ENCODE measurements at places on chromosomes 6 and 20. TPM values are rescaled to one million over a fixed set of nuclear protein-coding genes. Genes with fewer than 3 reads are reported as not detected.
A peak's percentile ranks its signal among the peaks of the same experiment; 100 is the strongest.

Gene SLC35F1
- total RNA-seq = not detected

- no peak for DNase-seq
Observed at GRCh38 chr20:53800883-53801604, 207.4 kb upstream of the ZNF217 start.

GRCh38 chr6:2658788-2659187, 91.9 kb downstream of the MYLK4 start:
- peak; percentile 41 for DNase-seq

GRCh38 chr6:86016567-86016966, 373.9 kb upstream of the SYNCRIP start:
- no peak for DNase-seq

- DNase-seq = no peak
Observed at GRCh38 chr6:25927178-25927577, 3.3 kb downstream of the SLC17A2 start.

- no peak for DNase-seq
Observed at GRCh38 chr6:44896701-44897100, 431.4 kb upstream of the RUNX2 start.

GRCh38 chr6:25866011-25866410, 8.0 kb downstream of the SLC17A3 start:
- DNase-seq = peak; percentile 52

DNA sequence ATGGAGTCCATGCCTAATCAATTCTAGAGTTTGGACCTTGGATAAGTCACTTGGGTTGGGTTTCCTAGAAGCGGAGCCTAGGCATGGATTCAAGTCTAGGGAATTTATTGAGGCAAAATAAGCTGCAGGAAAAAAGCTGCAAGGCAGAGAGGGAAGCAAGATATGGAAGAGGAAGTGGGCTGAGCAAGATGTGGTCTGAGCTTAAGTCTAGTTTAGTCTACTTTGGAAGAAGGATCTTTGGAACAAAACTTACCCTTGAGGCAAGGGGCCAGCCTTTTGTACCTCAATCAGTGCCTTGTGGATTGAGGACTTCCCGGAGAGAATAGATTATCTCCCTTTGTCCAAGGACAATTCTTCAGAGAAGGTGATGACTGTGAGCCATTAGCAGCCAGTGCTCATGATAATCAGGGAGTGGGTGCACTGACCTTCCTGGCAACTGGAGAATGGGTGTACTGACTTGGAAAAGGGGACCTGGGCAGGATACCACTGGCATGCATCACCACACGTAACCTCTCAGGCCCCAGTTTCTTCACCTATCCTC, 10.9 kb downstream of the ZSCAN9 start:
- DNase-seq = no peak

Gene DEFB132
- not detected for total RNA-seq

Gene SNAP25
- total RNA-seq = not detected

Gene B3GAT2
- not detected for total RNA-seq

Gene CALHM6
- total RNA-seq = not detected

Gene SLC4A11
- 46.1 TPM for total RNA-seq

GRCh38 chr20:16444057-16444777, 129.0 kb downstream of the KIF16B start:
- DNase-seq = no peak

DNA sequence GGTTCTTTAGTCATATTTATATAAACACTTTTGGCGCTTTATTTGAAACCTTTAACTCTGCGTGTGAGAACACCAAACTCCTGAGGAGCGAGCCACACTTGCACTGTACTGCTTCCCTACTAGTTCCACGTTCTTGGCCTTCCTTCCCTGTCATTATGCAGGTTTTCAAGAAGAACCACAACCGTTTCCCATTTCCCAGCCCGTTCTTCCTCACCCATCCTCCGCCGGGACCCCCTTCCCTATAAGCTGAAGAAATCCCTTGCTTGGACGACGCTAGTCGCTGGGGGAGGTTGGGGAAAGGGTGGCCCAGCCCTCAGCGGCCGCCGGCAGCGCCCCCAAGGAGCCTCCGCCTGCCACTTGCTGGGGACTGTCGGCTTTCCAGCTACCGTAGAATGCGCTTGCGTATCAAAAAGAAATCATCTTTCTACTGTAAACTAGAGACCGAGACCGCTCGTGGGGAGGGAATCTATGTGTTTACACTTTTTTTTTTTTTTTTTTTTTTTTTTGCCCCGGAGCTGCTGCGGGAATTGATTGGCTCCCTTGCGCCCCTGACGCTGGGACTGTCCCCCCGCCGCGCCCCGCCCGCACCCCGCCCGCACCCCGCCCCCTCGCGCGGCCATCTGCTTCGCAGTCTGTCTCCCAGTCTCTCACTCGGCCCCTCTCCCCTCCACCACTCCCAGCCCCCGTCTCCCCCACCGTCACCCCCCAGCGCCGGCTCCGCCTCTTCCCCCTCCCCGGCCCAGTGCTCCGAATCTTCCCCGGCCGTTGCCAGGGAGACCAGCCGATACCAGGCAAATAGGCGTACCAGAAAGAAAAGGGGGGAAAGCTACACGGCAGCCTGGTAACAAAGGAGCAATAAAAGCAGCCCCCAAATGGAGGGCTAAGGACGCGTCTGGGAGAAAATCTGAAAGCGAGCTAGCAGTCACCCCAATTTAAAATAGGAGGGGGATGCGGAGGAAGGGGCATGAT, 2.3 kb upstream of the MARCKS start:
- peak; percentile 68 for DNase-seq

DNA sequence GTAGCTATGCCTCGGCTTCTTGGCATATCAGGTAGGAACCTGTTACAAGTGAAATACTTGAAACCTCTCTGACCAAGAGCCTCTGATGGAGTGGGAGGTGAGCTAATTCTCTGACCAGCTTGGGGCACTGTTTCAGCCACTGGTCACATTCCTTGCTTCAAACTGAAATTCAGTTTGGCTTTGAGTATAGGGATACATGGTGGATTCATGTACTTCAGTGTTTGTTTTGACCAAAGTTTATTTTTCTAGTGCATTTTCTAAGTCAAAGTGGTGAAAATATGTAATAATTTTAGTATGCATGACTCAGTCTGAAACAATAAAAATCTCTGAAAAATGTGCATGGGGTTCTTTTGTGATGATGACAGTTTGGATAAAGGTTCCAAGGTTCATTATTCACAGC, 18.6 kb downstream of the TTPAL start:
- DNase-seq = no peak

- no peak for DNase-seq
Observed at GRCh38 chr20:49380337-49380780, 102.1 kb downstream of the KCNB1 start.

DNA sequence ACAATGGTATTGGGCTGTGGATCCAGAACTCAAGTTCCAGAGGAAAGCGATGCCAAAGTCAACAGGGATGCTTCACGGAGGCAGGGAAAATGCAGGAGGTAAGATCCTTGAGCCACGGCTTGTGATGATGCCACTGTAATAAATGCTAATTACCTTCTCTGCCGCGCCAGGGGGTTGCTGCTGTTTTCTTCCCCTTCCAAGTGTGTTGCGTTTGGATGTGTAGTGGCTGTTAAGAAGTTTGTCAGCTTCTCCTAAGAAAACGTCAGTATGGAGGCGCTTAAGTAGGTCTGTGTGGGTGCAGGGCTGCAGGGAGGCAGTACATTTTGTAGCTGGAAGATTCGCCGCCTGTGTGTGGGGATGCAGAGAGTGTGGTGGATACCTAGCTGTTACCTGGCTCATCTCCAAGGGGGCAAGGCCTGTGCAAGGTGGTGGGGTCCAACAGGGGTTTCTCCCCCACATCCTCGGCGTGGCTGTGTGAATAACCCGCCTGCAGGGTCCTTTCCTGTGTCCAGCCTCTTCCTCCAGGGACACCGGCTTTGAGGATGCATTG, 318.7 kb downstream of the CDH4 start:
- no peak for DNase-seq

DNA sequence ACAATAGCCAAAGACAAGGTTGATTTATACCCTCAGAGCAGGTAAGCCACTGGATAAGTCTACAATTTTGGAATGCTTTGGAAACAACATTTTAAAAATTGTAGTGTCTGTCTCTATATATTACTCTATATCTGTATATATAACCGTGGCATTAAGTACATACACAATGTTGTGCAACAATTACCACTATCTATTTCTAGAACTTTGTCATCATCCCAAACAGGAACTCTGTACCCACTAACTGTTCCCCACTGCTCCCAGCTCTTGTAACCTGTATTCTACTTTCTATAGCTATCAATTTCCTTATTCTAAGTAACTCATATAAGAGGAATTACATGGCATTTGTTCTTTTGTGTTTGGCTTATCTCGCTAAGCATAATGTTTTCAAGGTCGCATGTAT, 78.2 kb upstream of the ASCC3 start:
- no peak for DNase-seq

GRCh38 chr6:134555672-134556071, 237.8 kb upstream of the SGK1 start:
- no peak for DNase-seq

Gene NR2E1
- total RNA-seq = not detected

GRCh38 chr6:1625794-1626435, 16.2 kb downstream of the FOXC1 start:
- no peak for DNase-seq

GRCh38 chr6:167396659-167397490, 72.0 kb downstream of the TTLL2 start:
- DNase-seq = no peak

- no peak for DNase-seq
Observed at GRCh38 chr6:81633391-81633790, 119.1 kb downstream of the TENT5A start.

- no peak for DNase-seq
Observed at GRCh38 chr6:107653183-107653580, 163.3 kb downstream of the SOBP start.

Gene GUCA1A
- not detected for total RNA-seq

- no peak for DNase-seq
Observed at GRCh38 chr6:113450061-113450465, 407.1 kb upstream of the MARCKS start.

DNA sequence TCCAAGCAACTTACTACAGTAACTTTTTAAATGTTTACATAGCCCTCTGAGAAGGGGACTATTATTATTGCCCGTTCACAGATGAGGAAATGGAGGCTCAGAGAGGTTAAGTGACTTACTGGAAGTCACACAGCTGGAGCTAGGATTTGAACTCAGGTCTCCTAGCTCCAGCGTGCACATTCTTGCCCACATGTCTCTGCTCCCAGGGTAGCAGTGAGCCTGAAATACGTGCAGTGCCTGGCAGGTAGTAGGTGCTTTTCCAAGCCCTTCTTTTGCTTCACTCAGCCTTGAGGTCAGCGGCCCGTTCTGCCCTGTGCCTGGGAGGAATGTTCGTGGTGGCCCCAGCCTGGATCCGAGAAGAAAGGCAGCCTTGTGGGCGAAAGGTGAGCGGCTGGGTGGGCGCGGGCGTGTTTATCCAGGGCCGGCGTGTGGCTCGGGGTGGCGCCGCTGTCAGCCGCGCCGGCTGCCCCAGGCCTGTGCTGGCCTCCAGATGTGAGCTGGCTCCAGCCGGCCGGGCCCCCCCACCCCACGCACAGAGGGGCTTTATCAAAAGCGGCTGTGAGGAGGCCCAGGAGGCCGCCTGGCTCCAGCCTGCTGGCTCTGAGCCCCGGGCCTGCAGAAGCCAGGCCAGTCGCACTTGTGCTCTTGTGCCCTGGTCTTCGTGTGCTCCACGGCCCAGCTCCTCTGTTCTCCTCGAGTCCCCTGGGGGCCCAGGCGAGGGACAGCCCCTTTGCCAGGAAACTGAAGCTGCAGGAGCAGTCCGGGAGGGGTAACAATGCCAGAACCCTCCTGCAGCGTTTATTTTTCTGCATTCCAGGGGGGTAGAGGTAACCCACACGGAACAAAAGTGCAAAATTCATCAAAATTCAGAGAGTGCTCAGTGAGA, 58.1 kb downstream of the UBE2V1 start:
- DNase-seq = no peak

DNA sequence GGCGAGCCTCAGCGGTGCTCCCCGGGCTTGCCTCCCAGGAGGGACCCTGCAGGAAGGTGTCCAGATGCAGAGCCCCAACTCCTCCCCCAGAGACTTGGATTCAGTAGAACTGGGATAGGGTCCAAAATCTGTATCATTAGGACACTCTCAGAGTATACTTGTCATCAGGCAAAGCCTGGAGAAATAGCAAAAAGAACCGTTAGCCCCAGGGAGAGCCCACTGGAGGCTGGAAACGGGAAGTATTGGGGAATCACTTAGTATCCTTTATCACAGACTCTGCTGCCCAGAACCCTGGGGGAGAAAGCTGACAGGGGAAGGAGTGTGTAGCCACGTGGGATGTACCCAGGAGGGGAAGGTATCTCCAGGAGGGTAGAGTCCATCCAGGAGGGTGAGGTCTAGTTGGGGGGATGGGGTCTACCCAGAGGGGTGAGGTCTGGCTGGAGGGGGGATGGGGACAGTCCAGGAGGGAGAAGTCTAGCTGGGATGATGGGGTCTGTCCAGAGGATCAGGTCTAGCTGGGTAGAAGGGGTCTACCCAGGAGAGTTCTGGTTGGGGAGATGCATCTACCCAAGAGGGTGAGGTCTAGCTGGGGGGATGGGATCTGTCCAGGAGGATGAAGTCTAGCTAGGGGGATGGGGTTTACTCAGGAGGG, 107.2 kb downstream of the LY86 start:
- no peak for DNase-seq

GRCh38 chr6:135379647-135380046, 117.9 kb downstream of the AHI1 start:
- no peak for DNase-seq

Gene FOXF2
- total RNA-seq = not detected

Gene TBXT
- total RNA-seq = not detected

DNA sequence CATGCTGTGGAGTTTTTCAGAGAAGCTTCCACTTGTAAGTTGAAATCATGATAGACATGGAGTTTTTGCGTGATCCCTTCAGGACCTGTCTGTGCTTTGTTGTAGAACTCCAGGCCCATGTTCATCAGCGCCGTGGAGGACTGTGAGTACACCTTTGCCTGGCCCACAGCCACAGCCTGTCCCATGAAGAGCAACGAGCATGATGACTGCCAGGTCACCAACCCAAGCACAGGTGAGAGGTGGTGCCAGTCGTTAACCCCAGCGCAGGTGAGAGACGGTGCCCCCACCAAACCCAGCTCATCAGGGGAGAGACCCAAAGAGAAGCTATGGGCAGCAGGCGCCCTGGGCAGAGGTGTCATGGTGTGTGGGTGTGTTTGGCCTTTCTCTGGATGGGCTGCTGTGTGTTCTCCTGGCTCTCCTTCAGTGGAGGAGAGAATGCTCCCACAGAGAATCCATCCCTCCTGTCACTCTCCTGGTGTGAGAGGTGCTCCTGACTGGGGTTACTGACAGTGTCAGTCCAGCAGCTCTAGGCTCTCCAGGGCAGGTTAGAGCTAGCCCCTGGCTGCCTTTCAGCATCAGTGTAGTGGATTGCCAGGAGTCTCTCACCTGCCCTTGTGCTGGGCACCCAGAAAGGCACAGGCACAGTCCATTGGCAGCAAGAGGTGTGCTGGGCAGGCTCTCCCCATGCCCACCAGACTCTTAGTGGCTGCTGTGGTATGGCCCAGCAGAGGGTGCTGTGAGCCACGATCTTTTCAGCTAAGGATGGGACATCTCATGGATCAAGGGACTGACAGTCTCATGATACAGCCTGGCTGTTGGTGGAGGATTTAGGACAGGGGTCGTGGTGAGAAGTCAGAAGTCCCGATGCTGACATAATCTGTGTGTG, 49.6 kb upstream of the SLC22A1 start:
- DNase-seq = no peak

Gene ATP6V1G2
- 1.8 TPM for total RNA-seq

GRCh38 chr20:47278907-47279348, 77.6 kb downstream of the ZMYND8 start:
- no peak for DNase-seq

All from PC-9 (cell line).